ENCODE measurements at places on chromosomes 4 and X.
A peak's percentile ranks its signal among the peaks of the same experiment; 100 is the strongest.

- DNase-seq = no peak
Measured at GRCh38 chr4:101774807-101775206, 15.7 kb upstream of the BANK1 start.

DNA sequence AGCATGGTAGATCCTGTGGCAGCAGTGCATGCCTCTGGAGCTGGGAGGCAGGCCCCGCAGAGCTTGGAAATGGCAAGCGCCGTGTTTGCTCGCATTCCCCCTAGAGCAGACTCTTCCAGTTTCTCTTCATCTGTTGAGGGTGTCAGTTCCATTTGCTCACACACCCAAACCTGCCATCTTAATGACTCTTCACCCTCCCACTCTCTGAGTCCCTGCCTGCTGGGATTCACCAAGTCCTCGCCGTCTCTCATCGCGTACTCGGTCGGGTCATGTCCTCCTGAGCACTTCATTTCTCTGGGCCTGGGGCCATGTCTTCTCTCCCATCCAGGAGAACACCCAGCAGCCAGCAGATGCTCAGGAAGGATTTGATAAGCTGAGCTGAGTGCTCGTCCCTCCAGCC is 16.9 kb downstream of the ZBTB49 start:
- no peak for DNase-seq

DNA sequence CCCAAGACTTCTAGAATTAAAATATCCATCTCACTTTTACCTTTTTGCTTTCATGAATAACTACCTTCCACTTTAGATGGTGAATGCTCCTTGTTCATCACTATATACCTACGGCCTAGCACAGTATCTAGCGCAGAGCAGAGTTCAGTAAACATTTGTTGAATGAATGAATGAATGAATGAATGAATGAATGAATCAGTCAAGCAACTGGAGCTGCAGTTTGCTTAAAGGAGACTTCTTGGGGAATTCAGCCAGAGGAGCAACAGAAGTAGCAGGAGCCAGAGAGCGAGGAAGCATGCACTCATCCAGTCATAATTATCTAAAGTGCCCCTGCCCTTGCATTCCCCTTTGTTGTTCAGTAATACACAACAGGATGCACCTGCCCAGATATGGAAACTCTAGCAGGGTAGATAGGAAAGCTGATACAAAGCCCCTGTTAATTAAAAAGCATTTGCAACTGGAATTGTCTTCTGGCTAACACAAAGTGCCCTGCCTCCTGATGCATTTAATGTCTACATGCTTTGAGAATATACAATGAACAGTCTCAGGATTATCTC is 103.0 kb upstream of the MBNL3 start:
- no peak for DNase-seq

GRCh38 chr4:56843421-56843899 is 22.0 kb upstream of the SPINK2 start:
- DNase-seq = no peak

GRCh38 chrX:125826080-125826479 is 340.0 kb downstream of the DCAF12L2 start:
- DNase-seq = no peak

DNA sequence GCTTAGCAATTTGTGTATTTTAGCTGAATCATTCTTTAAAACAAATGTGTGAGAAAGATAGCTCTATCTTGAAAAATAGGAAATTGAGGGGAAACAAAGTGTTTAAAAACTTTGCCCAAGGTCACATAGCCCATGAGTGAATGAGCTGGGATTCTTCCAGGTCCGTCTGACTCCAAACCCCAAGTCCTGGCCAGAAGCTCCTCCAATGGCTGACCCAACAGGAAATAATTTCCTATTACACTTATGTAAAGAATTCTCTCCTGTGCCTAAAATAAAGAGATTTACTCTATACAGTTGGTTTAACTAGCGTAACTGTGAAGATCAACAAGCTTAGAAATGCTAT is 287.6 kb downstream of the ARHGAP24 start:
- DNase-seq = no peak

DNA sequence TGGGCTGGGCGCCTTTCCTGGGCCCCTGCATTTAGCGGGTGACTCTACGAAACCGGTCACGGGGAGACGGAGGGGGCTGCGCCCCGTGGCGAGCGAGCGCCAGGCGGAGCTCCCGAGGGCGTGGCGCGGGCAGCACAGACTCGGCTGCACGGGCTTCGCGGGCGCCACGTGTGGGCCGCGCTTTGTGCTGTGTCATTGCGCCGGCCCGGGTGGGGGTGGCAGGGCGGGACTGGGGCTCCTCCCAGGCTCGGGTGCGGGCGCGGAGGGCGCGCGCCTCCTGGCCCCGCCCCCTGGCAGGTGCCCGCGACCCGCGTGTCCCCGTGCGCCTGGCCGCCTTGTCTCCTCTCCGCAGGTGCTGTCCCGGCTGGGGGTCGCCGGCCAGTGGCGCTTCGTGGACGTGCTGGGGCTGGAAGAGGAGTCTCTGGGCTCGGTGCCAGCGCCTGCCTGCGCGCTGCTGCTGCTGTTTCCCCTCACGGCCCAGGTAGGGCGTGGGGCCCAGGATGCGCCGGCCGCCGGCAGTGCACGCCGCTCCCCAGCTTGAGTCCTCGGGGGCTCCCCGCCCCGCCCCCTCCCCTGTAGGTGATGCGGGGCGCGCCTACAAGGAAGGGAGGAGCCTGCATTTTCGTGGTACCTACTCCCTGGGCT is 651 bp downstream of the UCHL1 start:
- DNase-seq = peak; percentile 25
